Stimulated activated CD8-positive, alpha-beta memory T cell treated with anti-CD3 and anti-CD28 coated beads, Interleukin-2, amount 100 ng/mL, for 48 hours (primary cell): ENCODE measurements at places on chromosomes 5 and 9.

- DNase-seq = no peak
Observed at GRCh38 chr9:136713550-136713949, 1.2 kb downstream of the DIPK1B start.

DNA sequence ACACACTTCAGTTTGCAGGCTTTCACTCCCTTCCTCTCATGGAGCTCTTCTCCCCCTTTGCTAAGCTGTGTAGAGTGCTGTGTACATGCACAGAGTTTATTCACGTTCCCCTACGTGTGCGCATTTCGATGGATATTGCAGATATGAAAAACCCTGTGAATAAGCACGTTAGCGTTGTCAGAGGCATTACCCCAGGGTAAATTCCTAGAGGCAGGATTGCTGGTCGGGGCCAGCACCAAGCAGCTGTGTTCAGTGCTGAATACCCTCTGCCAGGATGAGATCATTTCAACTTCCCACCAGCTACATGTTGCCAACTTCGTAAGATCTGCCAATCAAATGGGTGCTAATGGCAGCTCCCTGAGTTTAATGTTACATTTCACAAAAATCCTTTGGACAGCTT lies 172.3 kb upstream of the PPP1R26 start:
- DNase-seq = no peak

GRCh38 chr9:116717150-116717549 lies 30.0 kb downstream of the TRIM32 start:
- no peak for DNase-seq

GRCh38 chr9:133405508-133406438 lies 12.0 kb downstream of the REXO4 start:
- no peak for DNase-seq

DNA sequence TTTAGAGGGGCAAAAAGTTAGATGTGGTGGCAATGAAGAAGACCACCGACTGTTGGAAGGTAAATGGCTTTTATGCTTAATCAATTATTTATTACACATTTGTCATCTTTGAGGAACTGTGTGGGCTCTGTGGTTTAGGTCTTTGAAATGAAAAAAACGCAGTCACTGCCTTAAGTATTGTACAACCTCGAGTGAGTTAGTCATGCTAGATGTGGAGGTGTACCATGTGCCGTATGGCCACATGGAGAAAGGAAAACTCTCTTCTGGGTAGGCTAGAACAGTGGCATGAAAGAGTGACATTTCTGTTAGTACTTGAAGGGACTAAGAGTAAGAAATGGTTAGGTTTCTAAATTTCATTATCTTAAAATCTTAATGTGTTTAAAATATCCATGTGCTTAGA lies 166.1 kb downstream of the HACD4 start:
- DNase-seq = no peak

GRCh38 chr5:73780302-73781080 lies 154.5 kb downstream of the ARHGEF28 start:
- no peak for DNase-seq

DNA sequence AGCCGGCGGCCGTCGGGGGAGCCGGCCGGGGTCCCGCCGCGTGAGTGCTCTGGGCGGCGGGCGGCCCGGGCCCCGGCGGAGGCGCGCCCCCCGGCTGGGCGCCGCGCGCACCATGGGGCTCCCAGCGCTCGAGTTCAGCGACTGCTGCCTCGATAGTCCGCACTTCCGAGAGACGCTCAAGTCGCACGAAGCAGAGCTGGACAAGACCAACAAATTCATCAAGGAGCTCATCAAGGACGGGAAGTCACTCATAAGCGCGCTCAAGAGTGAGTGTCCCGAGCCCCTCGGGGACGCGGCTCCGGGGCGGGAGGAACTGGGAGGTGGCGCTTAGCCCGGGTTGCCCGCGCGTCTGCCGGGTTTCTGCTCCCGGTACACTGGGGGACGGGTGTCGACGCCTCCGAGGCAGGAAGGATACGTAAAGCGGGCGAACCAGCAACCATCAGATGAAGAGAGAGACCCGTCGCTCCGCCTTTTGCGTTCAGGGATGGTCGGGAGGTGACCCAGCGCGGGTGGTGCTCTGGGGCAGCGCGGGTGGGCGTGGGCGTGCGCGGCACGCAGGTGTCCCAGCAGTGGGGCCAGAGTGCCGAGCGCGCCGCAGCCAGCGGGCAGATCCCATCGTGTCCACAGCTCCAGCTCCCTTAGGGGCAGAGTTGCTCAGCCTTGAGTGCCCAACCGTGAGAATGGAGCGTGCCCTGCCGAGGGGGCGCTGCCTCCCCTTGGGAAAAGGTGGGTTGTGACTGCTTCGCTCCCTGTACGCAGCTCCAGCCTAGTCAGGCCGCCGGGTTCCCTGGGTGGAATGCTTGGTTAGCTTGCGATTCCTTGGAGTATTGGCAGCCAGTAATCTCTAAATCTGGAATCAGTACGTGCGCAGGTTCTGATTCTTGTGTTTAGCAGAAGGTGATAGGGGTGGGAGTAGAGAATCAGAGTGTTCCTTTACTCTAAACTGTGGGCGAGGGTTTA lies 753 bp downstream of the ARHGAP26 start:
- DNase-seq = no peak

GRCh38 chr9:135085830-135086546 lies 1.5 kb upstream of the OLFM1 start:
- DNase-seq = peak; percentile 32

DNA sequence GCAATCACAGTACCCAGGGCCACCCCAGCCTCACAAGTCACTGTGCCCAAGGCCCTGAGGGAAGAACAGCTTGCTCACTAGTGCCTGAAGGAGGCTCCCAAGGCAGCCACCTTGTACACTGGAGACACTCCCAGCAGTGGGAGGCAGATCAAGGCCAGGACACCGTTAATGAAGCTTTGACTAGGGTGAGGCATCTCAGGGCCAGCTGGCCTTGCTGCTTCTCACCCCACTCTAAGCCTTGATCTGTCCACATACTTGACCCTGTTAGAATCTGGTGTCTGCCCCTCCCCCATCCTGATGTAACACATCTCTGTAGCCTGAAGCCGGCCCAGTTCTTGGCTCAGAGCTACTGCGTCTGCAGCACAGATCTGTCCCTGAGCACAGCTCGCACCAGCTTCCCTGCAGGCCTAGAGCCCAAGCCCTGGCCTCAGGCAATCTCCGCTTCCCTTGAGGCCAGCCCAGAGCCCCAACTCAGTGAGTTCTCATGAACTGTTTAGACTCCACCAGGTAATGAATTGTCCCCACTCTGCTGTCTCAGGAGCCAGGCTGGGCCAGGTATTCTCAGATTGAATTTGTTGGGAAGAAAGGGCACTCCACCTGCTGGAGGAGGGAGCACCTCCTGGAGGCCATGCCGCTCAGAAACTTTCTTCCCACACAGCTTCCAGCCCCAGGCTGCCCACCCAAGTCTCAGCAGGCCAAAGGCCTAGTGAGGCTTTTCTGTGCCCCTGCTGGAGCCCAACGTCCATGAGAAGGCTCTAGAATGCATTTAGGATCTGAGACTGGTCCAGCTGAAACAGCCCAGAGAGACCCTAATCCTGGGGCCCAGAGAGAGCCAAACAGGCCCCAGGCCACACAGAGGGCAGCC lies 13.4 kb upstream of the JADE2 start:
- no peak for DNase-seq

DNA sequence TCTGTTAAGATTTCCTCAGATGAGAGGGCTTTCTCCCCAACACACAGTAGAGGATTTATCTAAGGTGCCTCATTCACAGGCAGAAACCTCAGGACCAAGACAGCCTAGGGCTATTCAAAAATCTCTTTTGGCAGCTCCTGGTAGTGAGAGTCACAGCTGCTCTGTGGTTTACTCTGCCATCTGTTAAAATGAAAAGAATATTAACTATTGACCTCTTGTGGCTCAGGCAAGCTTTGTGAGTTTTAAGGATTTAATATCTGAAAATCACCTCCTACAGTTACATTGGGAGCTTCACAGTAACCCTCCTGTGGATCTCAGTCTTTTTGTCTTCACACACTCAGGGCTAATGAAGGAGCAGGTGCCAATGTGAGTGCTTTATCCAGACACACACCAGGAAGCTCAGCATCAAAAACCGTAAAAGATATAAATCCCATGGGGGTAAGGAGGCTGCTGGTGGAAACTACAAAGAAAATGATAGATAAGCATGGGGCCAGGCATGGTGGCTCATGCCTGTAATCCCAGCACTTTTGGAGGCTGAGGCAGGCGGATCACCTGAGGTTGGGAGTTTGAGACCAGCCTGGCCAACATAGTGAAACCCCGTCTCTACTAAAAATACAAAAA lies 29.7 kb downstream of the PPP1R2B start:
- DNase-seq = no peak

- no peak for DNase-seq
Observed at GRCh38 chr9:121707477-121708424, 56.3 kb downstream of the DAB2IP start.

GRCh38 chr5:6759401-6759800 lies 46.2 kb downstream of the TENT4A start:
- no peak for DNase-seq

GRCh38 chr5:59185757-59186385 lies 603.0 kb downstream of the RAB3C start:
- DNase-seq = no peak

- no peak for DNase-seq
Observed at GRCh38 chr9:126157423-126157822, 169.2 kb upstream of the MVB12B start.

- DNase-seq = no peak
Observed at GRCh38 chr5:137122075-137122474, 377.1 kb downstream of the SPOCK1 start.

DNA sequence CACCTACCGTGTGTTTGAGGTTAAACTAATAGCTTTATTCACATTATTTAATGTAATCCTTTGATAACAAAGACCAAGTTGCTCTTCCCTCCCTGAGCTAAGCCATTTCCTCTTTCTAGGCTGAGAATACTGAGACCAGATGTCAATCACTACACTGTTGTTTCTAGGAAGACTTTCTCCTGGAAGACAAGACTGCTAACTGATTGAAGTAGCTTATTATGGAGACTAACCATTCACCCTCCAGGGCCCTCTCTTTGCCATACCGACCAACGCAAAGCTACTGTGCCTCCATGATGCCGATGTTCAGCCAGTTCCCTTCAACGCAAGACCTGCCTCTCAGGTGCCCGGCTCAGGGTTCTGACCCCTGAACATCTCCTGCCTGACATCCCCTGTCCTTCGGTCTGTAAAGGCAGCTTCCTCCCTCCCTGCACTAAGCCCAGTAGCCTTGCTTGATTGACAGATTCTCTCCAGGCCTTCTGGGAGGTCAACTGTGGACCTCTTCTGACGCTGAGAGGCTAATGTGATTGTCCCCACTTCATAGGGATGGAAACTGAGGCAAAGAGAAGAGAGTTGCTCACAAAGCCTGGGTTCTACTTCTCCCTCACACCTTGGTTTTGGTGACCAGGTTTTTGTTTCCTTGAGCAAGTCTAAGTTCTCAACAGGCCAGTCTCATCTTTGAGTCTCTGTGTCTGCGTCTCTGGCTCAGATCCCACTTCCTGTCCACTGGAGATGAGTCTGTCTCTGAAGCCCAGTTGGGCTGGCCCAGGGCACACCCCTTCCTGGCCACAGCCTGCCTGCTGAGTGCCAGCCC lies 259.7 kb upstream of the IRX2 start:
- DNase-seq = no peak

GRCh38 chr5:128060644-128061385 lies 22.8 kb upstream of the SLC12A2 start:
- no peak for DNase-seq

GRCh38 chr9:93268551-93269314 lies 84.8 kb downstream of the WNK2 start:
- DNase-seq = no peak

GRCh38 chr5:24225051-24225450 lies 419.7 kb downstream of the CDH10 start:
- DNase-seq = no peak

GRCh38 chr9:18485714-18486113 lies 11.8 kb downstream of the ADAMTSL1 start:
- no peak for DNase-seq

DNA sequence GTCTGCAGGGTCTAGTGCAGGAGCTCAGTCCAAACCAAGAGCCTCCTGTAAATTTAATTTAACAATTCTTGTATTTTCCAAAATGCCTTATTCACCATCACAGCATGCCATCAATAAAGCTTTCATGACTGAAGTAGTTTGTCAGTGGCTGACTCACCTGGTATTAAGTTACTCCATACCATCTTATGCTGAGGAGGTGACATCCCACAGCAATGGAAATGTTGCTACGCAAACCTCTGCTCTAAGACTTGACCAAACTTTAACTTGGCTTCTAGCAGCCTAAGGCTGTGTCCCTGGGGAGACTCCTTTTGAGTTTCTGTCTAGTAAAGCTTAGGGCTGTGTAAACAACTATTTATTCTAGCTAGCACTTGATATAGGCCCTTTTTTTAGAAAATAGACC lies 1231.3 kb upstream of the CDH18 start:
- DNase-seq = no peak

DNA sequence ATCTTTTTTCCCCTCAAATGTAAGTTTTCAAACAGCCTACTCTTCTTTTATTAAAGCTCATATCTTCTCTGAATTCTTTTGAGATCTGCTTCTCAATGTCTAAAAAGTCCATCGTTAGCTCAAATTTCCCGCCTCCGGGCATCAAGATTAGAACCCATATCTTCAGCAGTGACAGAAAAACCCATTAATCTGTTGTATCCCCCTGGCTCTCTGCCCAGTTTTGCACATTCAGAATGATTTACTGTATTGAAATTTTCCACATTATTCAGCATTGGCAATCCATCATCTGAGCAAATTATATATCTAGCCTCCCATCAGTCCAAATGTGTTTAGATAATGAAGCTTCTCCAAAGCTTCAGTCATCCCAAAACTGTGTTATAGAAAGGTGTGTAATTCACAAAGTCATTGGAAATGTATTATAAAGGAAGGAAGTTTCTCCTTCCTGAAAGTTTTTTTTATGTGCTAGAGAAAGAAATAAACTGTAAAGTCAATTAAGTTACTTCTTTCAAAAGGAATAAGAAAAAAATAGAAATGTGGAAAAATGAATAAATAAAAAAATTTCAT lies 849.9 kb downstream of the MAT2B start:
- DNase-seq = no peak

DNA sequence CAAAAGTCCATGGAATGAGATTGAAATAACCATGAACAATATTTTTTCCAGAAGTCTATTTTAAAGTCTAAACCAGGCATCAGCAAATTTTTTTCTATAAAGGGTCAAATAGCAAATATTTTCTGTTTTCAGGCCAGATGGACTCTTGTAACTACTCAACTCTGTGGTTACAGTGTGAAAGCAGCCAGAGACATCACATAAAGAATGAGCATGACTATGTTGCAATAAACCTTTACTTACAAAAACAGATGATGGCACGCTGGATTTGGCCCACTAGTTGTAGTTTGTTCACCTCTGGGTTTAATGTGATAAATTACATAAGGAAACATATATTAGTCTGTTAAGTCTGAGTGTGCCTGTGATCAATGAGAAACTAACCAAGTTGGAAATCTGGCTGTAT lies 319.2 kb downstream of the TRPM3 start:
- no peak for DNase-seq

- DNase-seq = no peak
Observed at GRCh38 chr5:14110680-14111079, 32.5 kb upstream of the TRIO start.
